ENCODE measurements at places on chromosomes 4 and X.

- no peak for DNase-seq
Measured at GRCh38 chrX:48467281-48467761, 2.7 kb downstream of the SLC38A5 start.

- DNase-seq = no peak
Measured at GRCh38 chr4:183106839-183107238, 7.8 kb downstream of the WWC2 start.

- no peak for DNase-seq
Measured at GRCh38 chr4:78437608-78438088, 113.9 kb upstream of the ANXA3 start.

DNA sequence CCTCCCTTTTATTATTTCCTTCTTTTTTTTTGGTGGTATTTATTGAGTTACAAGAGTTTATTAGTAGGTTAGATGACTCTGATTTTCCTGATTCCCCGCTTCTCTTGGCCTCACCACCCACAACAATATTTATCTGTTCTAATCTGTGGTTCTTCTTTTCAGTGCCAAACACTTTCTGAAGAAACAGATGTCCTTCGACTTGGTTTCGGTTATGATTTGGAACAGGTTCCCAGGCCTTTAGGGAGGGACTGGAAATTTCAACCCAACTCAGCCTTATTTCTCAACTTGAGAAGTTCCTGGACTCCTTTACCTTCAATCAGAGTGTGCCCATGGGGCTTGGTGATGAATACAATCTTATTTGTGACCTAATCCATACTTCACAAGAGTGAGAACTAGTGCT is 108.1 kb downstream of the UCHL1 start:
- no peak for DNase-seq

DNA sequence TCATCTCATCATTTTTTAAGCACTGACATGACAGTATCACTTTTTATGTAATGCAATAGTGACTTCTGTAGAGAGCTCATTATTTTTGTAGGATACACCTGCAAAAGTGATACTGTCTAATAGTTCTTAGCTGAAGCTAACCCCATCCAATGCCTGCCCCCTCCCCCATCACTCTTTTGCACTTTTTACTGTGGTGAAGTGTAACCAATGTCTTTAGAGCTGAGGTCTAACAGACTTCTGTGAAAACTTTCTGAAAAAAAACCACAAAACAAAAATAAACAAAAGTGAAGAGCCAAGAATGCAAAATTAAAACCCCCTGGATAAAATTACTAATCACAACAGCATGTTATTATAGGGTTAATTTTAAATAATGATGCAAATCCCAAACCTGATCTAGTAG is 301.1 kb downstream of the ANK2 start:
- no peak for DNase-seq

GRCh38 chr4:20219521-20219920 is 32.2 kb upstream of the SLIT2 start:
- DNase-seq = no peak

DNA sequence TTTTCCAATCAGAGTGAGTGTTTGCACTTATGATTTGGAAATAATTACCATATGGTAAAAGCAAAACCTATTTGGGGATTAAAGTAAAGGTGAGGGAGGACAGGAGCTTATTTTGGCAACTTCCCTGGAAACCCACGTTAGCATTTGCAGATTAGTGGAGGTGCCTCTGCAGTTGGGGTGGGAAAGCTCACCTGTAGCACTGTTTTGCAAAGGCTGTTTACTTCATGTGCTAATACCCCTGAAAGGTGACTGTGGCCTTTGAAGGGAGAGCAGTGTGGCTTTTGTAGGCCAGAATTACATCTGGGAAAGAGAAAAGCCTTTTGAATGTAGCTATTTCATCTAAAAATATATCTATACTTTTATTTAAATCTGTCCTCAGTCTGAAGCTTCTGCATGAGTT is 9.4 kb downstream of the SUPT20HL1 start:
- DNase-seq = no peak

- DNase-seq = no peak
Measured at GRCh38 chrX:12032082-12032481, 106.2 kb upstream of the FRMPD4 start.

GRCh38 chr4:3128976-3129375 is 54.5 kb downstream of the HTT start:
- DNase-seq = no peak

DNA sequence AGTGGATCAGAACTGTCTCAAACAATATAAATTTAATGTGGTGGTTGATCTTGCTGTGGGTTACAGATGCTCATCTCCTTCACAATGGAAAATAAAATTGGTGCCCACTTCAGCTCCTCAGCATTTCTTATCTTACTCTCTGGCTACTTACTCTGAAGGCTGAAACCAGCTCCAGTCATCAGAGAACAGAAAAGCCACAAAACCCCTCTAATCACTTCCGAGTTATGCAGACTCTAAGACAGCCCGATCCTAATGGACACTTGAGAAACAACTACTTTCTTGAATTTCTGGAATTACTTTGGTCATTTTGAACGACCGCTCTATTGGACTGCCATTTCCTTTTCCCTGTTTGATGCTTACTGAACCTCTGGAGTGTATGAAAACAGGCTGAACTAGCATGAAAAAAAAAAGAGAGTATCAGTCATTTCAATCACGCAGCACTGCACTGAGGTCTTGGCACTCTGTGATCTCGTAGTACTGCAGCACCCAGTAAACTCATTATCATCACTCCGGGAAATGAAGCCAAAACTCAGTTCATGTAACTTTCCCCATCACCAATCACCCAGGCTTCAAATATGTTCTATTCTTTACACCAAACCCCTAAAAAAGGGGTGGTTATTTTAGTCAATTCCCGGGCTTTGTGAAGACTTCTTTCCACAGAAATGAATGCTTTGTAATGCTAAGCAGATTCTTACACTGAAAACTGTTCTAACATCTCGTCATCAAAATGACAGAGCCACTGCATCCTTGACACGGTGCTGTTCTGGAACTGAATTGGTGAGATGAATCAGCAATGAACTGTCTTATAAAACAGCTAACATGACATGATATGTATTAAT is 54.5 kb downstream of the TSPAN5 start:
- no peak for DNase-seq
